PC-9 (cell line): ENCODE measurements at places on chromosomes 11 and 22.
A peak's percentile ranks its signal among the peaks of the same experiment; 100 is the strongest.

DNA sequence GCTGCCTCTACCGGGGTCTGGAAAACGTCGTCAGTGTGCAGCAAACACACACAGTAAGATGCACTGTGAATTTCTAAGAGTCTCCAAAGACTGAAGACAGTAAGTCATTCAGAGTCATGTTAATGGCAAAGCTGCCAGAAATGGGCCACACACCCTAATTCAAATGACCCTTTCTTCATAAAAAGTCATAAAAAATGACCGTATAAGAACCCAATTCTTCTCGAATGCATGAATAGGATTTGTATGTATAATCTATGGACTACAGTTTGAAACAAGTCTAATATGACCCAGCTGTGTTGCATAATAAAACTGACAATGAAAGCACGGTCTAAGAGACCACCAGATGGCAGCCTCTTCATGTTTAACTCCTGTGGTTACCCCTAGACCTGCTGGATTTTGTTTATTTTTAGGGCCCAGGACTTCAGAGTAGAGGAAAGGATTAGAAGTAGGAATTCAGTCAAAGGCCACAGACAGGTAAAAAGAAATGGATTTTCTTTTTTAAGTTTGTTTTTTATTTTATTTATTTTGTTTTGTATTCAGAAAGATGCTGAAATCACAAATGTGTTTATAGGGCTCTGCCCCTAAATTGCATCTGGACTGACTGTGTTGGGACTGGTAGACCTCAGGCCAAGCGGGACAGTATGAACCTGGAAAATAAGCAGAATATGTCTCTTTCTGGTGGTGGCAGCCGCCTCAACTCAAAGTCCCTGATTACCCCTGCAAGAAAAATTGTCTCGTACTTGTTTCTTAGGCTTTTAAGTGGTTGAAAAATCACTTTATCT lies 32.1 kb upstream of the SLC5A12 start:
- DNase-seq: peak; percentile 38

DNA sequence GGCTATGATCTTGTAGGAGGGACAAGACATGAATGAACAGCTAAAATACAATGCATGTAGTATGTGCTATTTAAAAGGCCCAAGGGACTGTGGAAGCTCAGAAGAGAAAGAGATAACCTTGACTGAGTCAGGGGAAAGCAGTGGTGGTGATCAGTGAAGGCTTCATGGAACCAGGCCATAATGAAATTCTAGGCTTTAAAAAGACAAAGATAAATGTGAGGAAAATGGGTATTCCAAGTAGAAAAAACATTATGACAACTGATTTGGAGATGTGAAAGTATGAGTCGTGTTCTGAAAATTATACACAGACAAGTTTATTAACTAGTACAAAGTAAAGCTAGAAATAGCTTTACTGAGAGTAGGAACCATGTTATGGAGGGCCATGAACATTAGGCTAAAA lies 189.8 kb downstream of the SOX6 start:
- no peak for DNase-seq

DNA sequence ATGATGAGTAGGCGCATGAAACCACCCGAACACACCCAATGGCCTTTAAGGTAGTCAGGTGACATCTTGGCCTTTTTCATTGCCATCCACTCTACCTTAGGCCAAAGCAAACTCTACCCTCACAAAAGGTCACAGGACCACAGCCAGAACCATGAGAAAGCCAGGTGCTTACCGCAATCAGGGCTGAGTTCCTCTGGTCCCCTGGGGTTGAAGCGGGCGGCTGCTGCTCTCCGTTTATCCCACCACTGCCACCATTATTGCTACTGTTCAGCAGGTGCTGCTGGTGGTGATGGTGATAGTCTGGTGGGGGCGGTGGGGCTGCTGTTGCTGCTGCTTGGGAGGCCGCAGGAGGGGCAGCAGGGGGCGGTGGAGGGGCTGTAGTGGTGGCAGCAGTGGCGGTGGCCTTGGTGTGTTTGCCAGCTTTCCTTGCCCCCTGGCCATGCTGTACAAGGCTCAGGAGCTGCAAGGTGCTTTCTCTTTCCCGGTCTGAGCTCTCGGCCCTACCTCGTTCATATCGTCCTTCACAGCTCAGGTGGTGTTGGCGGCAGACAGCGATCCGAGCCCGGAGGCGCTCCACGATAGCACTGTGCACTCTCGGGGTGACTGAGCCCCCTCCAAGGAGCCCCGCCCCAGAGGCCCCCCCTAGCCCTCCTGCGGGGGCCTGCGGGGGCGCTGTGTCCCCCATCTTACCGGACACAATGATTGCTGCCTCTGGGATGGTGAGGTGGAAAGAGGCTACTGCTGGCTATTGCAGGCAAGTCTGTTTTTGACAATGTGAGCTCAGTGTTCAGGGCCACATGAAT lies 1.6 kb downstream of the MAML2 start:
- peak; percentile 75 for DNase-seq

GRCh38 chr11:83823461-83824025 lies 537.4 kb upstream of the CCDC90B start:
- DNase-seq: no peak

DNA sequence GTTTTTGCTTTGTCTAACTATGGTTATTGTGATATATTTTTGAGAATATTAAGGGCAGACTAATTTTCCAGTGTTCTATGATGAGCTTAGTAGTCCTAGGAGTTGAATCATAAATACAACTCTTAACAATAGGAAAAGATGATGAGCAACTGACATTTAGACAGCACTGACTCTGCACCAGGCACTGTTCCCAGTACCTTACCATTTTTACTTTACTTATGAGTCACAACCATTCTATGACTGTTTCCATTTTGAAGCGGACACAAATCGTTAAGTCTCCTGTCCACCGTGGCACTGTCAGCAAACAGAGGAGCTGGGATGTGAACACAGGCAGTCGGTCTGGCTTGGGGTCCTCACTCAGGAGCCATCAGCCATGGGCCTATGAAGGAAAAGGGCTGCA lies 3.4 kb upstream of the SCGB2A2 start:
- DNase-seq: no peak

GRCh38 chr11:112200252-112200651 lies 24.9 kb downstream of the BCO2 start:
- DNase-seq: no peak

GRCh38 chr11:74636630-74637184 lies 44.3 kb downstream of the POLD3 start:
- DNase-seq: peak; percentile 56

- DNase-seq: no peak
Measured at GRCh38 chr11:93542811-93543229, 371 bp downstream of the SMCO4 start.

- DNase-seq: no peak
Measured at GRCh38 chr11:86800960-86801272, 574 bp downstream of the PRSS23 start.

GRCh38 chr22:28562324-28562723 lies 117.3 kb downstream of the TTC28 start:
- DNase-seq: no peak

GRCh38 chr11:62948765-62949320 lies 27.7 kb upstream of the CHRM1 start:
- DNase-seq: no peak

- no peak for DNase-seq
Measured at GRCh38 chr22:48098243-48098920, 1335.9 kb downstream of the TBC1D22A start.

- DNase-seq: no peak
Measured at GRCh38 chr22:33354928-33355327, 296.7 kb upstream of the SYN3 start.

DNA sequence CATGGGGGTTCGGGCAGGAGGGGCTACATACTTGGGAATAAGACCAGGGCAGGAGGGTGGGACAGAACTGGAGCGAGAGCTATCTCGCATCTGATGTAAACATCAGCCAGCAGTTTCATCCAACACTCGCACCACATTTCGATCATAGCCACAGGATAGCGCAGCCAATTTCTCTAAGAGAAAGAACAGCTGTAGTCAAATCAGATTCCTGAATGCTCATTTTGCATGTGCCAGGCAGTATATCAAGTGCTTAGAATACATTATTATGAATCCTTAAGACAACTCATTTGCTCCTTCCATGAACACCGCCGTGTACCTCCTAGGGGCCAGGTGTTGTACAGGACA lies 14.5 kb downstream of the DGCR2 start:
- DNase-seq: no peak

DNA sequence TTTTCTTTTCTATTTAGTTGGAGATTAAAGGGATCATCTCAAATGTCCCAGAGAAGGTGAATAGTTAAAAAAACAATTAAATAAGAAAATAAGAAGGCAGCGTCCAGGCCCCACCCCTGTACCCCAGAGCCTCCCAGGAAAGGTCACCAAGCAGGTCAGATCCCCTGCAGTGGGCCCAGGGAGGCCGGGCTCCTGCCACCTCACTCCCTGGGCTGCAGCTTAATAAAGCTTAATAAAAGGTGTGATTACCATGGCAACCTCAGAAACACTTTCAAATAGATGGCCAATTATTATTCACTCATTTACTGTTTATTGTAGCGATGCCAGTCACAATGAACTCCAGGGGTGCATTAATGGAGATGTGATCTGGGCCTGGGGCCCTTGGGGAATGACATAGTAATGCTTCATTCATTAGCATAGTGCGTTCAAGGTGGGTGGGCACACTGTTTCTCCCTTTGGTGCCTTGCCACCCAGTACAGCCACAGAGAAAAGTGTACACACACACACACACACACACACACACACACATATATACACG lies 386.2 kb downstream of the CADM1 start:
- no peak for DNase-seq

DNA sequence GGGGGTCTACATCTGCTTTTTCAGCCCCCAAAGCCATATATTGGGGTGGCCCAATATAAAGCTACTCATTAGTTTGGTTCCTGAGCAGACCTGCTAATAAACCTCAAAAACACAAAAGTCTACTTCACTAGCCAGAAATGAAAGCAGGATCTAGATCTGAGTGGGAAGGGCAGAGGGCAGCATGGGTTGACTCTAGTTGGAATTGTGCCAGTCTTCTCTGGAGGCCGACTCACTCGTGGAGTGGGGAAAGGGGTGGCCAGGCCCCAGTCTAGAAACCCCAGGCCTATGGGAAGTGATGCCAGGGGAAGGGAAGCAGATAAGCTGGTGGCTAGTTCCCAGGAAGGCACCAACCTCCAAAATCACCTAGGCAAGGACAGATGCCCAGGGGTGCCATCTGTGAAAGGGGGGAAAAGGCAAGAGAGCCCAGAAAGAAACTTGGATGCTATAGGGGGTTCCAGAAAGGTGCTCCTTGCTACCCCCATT lies 5.3 kb downstream of the PATZ1 start:
- no peak for DNase-seq

GRCh38 chr22:39677967-39678366 lies 107.4 kb downstream of the CACNA1I start:
- no peak for DNase-seq

DNA sequence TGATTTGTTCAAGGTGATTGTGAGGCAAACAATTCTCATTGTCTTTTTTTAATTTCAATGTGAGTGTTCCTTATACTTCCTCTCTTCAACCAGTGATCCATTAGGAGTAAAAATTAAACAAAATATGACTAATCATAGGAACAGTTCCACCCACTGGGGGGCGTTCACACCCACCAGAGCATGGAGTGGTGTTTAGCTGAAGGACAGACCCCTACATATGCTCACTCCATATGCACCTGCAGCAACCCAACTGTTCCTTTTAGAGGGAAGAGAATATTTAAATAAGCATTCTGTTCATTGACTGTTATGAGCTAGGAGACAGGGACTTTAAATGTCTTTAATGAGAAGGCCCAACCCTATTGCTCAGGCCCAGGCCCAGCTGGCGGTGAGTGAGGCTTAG lies 78.7 kb upstream of the DRD2 start:
- DNase-seq: no peak

DNA sequence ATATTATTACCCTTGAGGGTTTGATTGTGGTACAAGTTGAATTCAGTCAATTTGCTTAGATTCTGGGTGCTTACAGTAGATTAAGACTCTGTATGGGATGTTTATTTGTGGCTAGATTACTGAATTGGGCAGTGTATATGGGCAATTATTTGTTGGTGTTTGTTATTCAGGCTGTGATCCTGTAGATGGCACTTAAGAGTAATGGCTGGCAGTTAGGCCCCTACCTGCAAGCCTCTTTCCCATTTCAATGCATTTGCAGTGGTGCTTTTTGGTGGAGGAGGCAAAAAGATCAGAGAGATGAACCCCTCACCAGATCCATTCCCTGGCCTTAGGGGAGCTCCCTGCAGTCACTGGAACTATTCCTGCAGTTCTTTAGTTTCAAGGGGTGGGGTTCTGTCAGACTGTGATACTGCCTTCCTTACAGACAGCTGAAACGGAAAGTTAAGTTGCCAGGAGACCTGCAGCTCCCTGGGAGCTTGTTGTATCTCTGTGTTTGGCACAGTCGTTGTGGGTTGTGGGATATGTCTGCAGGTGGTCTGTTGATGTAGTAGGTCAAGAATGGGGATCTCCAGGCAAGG lies 199.5 kb downstream of the AASDHPPT start:
- peak; percentile 43 for DNase-seq

- DNase-seq: no peak
Measured at GRCh38 chr22:49670456-49671330, 157.0 kb downstream of the BRD1 start.

GRCh38 chr22:33897448-33897835 lies 22.8 kb downstream of the LARGE1 start:
- DNase-seq: no peak

DNA sequence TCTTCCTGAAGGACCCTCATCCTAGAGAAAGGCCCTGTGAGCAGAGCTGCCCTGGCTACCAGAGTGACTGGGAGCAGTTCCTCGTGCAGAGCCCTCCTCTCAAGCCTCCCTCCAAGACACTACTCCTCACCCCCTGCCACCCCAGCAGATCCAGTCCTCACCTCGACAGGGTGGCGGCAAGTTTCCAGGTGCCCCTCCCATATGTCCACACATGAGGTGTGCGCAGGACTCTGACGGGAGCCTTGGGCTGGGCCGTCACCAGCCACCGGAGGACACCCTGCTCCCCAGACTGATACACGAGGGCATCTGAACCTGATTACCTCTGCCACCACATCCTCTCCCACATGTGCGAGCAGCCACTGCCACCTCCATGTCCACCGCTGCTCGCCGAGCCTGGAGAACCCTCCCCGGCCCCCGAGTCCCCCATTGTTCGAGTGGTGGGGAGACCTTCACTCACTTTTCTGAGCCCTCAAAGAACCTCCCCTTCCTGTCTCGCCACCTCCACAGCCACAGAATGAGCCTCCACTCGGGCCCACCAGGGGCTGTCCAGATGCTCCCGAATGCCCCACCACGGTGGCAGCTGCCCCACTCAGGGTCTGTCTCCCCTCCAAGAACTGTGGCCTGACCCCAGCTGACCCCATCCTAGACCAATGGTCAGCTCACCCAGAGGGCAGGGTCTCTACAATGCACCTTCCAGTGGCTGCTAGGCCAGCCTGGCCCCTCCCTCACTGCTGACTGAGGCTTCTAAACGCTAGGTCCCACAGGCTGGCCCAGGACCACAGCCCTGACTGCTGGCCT lies 62.5 kb downstream of the DGCR2 start:
- no peak for DNase-seq

- no peak for DNase-seq
Measured at GRCh38 chr22:25540166-25540907, 24.1 kb upstream of the GRK3 start.

- no peak for DNase-seq
Measured at GRCh38 chr11:74427384-74427886, 29.2 kb upstream of the PGM2L1 start.
